Activated naive CD4-positive, alpha-beta T cell treated with Interleukin-2 at 50 U/mL for 16 hours (primary cell): ENCODE measurements at places on chromosomes 1 and 21.

DNA sequence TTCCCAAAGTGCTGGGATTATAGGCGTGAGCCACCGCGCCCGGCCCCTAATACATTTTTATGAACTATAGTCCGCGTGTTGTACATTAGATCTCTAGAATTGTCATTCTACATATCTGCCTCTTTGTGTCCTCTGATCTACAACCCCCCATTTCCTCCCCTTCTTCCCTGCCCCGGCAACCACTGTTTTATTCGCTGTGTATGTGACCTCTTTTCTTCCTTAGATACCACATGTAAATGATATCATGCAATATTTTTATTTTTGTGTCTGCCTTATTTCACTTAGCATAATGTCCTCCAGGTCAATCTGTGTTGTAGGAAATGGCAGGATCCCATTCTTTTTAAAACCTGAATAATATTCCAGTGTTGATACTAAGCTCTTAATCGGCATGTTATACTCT lies 99.5 kb upstream of the NRIP1 start:
- no peak for DNase-seq

- DNase-seq = no peak
These were observed 488.6 kb upstream of the RGS18 start for GRCh38 chr1:191669629-191670028.

- DNase-seq = no peak
These were observed 477.4 kb downstream of the CAMTA1 start for GRCh38 chr1:7262611-7263010.

DNA sequence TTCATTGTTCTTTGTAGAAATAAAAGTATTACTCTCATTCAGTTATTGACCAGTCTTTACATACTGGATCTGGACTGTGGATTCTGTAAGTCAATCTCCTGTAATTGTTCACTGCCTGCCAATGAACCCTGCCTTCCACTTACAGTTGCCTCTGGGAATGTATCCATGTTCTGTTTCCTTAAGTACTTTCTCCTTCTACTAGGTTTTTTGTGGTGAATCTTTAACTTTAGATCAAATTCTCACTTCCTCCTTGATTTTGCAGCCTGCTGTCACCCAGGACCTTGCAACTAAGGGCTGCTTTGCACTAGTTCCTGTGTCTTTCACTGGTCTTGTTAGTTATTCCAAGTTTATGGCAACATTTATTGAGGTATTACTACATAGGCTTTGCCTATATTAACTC lies 28.2 kb upstream of the ANKRD13C start:
- DNase-seq = no peak

GRCh38 chr1:165742194-165742593 lies 26.5 kb downstream of the TMCO1 start:
- DNase-seq = no peak

- no peak for DNase-seq
These were observed 352.1 kb downstream of the TBX15 start for GRCh38 chr1:118636004-118636403.
